ENCODE measurements at places on chromosomes 6 and 20.

DNA sequence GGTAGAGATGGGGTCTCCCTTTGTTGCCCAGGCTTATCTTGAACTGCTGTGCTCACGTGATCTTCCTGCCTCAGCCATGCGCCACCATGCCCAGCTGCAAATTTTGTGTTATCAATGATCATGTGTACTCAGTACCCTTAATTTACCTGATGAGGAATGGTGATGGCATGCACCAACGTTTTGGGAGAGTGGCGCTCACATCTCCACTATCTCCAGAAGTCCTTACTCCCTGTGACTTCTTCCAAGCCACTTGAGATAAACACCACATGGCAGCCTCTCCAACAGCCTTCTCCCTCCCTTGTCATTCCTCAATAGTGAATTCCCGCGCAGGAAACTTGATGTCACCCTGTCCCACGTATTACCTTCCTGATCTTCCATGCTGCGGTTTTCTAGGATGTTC lies 58.1 kb downstream of the PSMG4 start:
- DNase-seq, result no peak

DNA sequence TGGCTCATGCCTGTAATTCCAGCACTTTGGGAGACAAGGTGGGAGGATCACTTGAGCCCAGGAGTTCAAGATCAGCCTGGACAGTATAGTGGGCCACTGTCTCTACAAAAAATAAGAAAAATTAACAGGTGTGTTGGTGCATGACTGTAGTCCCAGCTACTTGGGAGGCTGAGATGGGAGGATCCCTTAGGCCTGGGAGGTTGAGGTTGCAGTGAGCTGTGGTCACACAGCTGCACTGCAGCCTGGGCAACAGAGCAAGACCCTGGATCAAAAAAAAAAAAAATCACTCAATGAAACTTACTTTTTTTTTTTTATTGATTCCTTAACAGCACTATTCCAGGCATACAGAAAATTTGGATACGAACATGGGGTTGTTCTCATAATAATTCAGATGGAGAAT lies 14.0 kb downstream of the CDKAL1 start:
- no peak for DNase-seq

GRCh38 chr6:27836783-27837624 lies 75.2 kb downstream of the OR2B2 start:
- peak; percentile 75 for DNase-seq

- DNase-seq, result no peak
Observed at GRCh38 chr6:43457643-43458042, 2.3 kb upstream of the DLK2 start.

GRCh38 chr6:109308018-109308492 lies 74.2 kb downstream of the CD164 start:
- DNase-seq, result peak; percentile 87
